ENCODE measurements at places on chromosomes 12 and 14.

DNA sequence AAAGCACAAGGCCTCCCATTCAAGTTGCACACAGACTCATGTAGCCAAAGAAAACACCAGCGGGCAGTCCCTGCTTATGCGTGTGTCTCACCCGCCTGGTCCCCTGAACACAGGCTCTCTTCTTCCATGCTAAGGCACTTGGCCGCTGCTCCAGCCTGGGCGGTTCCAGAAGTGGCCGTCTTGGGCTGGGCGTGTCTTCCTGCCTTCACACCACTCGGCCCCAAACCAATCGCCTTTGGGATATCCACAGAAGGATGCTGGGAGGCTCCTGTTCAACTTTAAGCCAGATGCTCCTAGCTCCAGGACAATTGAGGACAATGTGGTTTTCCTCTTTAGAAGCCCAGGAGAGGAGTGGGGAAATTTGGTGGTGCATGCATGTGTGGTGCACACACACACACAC, 2.2 kb downstream of the SCARB1 start:
- no peak for DNase-seq

DNA sequence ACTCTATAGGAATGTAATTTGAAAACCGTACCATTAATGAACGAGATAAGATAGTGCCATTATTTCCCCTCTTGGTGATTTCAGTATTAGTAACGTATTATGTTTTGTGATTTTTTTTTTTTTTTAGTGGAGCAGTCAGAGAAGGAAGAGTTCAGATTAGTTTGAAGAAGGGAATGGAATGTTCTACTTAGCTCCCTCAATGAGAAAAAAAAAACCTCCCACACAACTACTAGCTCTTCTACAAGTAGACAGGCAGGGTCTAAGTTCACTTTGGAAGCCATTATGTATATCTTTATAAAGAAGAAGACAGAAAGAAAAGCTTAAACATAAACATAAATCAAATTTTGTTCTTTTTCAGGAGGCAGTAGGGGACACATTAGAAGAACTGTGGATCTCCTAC, 27.3 kb downstream of the PNMA1 start:
- no peak for DNase-seq

GRCh38 chr12:2976581-2976996, 17.4 kb downstream of the TEAD4 start:
- no peak for DNase-seq

- no peak for DNase-seq
These were observed 709.3 kb upstream of the STXBP6 start for GRCh38 chr14:25759256-25759655.

GRCh38 chr12:125186471-125187147, 121.4 kb downstream of the AACS start:
- no peak for DNase-seq

DNA sequence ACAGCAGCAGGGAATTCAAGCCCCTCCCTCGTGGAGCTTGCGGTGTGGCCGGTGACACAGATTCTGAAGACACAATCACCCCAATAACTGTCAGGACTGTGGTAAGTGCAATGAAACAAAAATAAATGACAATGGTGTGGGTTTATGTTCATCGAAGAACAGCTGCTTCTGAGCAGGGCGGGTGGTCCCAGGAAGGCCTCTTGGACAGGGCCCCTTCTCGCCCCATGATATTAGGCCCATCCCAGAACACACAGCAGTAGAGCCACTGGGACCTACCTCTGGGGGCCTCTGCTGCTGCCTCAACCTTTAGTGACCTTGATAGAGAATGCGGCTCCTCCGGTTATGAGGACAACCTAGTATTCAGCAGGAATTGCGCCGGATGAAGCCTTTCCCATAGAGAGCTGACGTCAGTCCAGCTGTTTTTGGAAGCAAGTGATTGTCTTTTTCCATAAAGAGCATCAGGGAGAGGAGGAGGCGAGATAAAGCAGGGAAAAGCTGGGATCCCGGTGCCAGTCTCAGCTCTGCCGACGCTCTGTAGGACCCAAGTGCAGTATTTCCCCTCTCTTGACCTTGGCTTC, 84.1 kb upstream of the BCL11B start:
- no peak for DNase-seq

Measured in NCI-H345 (cell line).